ENCODE measurements at places on chromosomes 5 and 9. TPM values are rescaled to one million over a fixed set of nuclear protein-coding genes. Genes with fewer than 3 reads are reported as not detected.

Gene IFNK
- polyA plus RNA-seq = not detected

Gene SPINK4
- polyA plus RNA-seq = not detected

Gene PAX5
- polyA plus RNA-seq = not detected

Gene MARCOL
- polyA plus RNA-seq = not detected

Gene CDH10
- polyA plus RNA-seq = 7.6 TPM

Gene PDGFRB
- not detected for polyA plus RNA-seq

Gene F12
- 1.4 TPM for polyA plus RNA-seq

Gene AGXT2
- not detected for polyA plus RNA-seq

Gene SLC45A2
- polyA plus RNA-seq = 1.2 TPM

Gene NEURL1B
- 12.7 TPM for polyA plus RNA-seq

Gene NSMF
- 51.2 TPM for polyA plus RNA-seq

Gene FGF10
- polyA plus RNA-seq = not detected

Gene CANX
- 232 TPM for polyA plus RNA-seq

Gene PCDHB7
- polyA plus RNA-seq = 2.1 TPM

Gene ARSI
- polyA plus RNA-seq = not detected

Gene SHC3
- 22.9 TPM for polyA plus RNA-seq

Gene ISCA1
- polyA plus RNA-seq = 141 TPM
